ENCODE measurements at places on chromosomes 4 and X. TPM values are rescaled to one million over a fixed set of nuclear protein-coding genes. Genes with fewer than 3 reads are reported as not detected.

ADGRG4 gene
- total RNA-seq: 0.24 TPM

PDCL2 gene
- total RNA-seq: not detected

GRCh38 chr4:151668689-151669402 is 92.0 kb downstream of the GATB start:
- DNase-seq: no peak

GRCh38 chr4:102163404-102164140 is 181.7 kb downstream of the SLC39A8 start:
- no peak for DNase-seq

GRCh38 chr4:131296192-131296591 is 1852.9 kb upstream of the PCDH10 start:
- no peak for DNase-seq

All from chondrocyte (in vitro differentiated cells).